ENCODE measurements at places on chromosomes 5 and 9.

GRCh38 chr5:31052937-31053658 lies 140.4 kb upstream of the CDH6 start:
- DNase-seq: no peak

- no peak for DNase-seq
These were observed 31.2 kb downstream of the CEP72 start for GRCh38 chr5:643351-643801.

DNA sequence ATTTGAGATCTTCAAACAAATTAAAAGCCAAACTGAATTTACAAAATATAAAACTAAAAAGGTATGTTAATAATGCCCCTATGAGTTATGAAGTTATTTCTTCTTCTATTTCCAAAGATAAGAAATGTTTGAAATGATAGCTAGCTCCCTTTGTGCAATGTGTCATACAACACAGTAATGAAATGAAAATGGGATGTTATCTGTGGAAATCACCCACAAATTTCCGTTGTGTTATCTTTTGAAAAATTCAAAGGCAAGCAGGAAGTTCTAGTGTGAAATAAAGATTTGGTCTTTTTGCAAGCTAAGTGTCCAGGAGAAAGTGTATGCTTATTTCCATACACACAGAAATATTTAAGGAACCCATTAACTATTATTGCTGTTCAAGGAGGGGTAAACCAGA lies 375.3 kb upstream of the PRR16 start:
- DNase-seq: no peak

DNA sequence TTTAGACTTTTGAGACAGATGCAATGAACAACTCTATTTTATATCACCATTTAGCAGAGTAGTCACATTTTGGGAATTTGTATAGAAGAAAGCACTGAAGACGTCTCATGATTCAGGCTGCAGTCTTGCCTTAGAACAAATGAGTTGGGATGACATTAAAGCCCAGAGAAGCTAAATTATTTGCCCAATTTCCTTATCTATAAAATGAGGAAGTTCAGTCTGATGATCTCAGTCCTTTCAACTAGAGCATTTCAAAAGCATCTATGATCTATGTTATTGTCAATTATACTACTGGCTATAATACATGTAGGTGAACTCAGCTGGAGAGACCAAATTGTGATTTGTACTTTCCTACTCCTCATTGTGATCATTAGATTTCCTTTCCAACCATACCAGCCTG lies 154.1 kb downstream of the OSTF1 start:
- no peak for DNase-seq

DNA sequence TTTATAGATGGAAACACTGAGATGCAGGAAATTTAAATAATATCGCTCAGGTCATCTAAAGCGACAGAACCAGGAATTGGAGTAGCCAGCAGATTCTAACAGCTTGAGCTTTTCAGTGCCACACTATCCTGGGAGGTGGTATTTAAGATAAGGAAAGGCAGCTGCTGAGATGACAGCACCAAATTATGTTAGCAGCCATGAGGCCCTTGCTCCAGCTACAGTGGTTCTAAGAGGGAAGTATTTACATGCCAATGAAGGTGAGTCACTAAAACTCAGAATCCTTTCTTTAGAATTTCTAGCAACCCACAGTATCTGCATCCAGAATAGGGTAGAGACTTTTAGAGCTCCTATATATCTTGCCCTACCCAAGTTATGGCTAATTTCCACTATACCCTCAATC lies 127.0 kb upstream of the VLDLR start:
- DNase-seq: no peak

- no peak for DNase-seq
These were observed 4.8 kb upstream of the DOLPP1 start for GRCh38 chr9:129075996-129076639.

DNA sequence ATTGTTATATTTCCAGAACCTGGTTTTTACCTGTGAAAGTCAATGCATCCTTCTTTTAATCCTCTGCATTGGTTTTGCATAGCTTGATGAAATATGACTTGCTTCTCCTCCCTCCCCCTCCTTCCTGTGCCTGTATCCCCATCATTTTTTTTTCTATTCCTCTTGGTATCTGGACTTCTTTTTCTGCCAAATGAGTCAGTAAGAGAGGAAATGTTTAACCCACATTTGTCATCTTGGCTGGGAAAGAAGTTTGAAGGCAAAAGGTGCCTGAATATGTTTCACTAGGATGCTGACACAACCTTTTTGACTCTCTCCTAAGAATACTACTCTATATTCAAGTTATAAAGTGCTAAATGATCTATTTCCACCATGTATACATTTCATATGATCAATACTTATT lies 35.5 kb upstream of the CDKN2B start:
- DNase-seq: no peak

DNA sequence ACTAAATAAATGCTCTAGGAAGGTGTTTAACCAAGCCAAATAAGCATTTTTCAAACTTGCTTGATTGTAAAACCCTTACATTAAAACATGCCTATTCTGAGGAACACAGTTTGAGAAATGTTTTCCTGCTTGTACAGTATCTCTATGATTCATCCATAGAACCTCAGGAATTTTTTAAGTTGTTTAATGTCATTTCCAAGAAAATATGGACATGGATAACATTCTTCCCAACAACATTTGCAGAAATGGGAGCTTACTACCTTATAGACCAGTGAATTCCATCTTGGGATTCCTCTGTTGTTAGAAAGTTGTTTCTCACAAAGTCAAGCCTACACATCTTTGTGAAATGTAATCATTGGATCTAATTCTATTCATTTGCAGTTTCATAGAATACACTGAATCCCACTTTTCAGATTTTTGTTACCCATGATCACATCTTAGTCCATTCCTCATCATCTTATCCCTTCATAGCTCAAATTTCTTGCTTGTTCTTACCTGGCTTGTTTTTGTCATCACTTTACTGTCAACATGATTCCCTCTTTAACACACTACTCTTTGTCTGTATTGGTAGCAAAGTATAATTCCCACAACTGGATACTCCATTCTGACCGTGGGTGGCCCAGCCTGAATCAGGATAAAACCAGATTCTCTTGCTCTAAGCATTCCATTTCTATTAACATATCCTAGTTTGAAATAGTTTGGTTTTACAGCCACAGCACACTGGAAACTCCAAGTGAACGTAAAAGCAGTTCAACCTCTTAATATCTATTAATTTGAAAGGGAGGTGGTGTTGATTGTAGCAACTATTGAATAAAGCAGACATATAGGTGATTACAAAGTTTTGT lies 49.4 kb upstream of the PAPPA start:
- no peak for DNase-seq

Measured in body of pancreas (tissue), 4 donors.